ENCODE measurements at places on chromosomes 11 and 22.

GRCh38 chr22:41863472-41863871 lies 30.6 kb downstream of the SREBF2 start:
- DNase-seq = no peak

DNA sequence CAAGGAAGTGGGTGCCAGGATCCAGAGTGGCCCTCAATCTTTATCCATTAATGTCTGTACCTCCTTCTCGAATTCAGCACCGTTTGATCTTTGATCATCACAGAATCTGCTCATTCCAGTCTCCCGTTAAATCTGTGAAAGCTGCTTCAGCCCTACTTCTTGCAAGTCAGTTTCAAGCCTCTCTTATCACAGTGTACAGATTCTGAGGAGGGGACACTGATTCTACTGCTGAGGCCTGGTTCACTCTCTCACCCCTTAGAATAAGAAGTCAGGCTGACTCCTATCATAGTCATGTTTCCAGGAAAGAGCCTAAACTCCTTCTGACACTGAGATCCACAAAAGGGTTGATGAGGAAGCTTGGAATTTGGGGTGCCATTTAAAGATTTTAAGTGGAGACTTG lies 39.0 kb downstream of the MAML2 start:
- no peak for DNase-seq

GRCh38 chr22:39150848-39151215 lies 1.6 kb downstream of the CBX7 start:
- DNase-seq = no peak

GRCh38 chr11:71180694-71181470 lies 71.5 kb downstream of the SHANK2 start:
- DNase-seq = no peak

DNA sequence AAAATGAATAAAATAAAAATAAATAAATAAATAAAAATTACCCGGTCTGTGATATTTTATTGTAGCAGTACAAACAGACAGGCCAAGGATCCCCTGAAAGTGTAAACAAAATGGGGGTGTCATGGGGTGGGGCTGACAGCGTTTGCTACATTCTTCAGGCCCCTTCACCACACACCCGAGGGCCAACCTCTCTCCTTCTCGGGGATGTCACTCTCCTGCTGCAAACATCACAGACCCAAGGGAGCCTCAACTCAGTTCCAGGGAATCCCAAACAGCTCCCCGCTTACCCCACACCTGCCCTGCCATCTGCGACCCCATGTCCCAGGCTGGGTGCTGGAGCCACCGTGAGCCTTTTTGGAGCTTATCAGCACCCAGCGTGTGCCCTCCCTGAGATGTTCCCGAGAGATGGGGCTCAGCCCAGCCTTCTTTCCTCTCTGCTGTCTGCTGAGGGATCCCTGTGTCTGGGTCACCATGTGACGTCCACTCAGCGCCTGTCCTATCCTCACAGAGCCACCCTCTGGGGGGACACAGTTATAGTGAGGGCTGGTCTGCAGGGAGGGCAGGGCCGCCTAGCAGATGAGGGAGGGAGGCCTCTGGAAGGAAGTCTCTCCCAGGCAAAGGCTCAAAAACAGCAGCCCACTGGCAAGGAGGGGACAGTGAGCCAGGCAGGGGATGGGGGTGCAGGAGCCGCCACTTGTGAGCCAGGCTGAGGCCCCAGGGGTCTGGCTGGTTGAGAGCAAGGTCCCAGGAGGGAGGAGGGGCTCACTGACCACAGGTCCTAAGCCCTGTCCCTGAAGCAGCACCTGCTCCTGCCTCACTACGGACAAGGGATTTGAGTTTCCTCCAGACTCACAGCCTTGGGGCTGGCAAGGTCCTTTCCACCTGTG lies 1041.6 kb downstream of the BRD1 start:
- no peak for DNase-seq

DNA sequence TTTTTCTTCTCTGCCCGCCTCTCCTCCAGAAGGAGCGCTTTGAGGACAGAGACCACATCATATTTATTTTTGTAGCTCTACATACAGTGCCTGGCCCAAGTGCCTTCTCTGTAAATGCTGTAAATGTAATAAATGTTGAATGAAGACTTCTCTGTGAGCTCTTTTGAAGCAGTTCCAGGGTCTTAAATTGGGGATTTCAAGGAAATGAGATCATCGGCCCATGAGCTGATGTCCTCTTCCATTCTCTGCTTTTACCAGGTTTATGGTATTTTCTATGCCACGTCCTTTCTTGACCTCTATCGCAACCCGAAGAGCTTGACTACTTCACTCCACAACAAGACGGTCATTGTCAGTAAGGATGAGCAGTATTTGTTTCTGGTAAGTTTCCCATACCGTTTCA lies 165.7 kb upstream of the SORL1-AS1 start:
- DNase-seq = no peak

DNA sequence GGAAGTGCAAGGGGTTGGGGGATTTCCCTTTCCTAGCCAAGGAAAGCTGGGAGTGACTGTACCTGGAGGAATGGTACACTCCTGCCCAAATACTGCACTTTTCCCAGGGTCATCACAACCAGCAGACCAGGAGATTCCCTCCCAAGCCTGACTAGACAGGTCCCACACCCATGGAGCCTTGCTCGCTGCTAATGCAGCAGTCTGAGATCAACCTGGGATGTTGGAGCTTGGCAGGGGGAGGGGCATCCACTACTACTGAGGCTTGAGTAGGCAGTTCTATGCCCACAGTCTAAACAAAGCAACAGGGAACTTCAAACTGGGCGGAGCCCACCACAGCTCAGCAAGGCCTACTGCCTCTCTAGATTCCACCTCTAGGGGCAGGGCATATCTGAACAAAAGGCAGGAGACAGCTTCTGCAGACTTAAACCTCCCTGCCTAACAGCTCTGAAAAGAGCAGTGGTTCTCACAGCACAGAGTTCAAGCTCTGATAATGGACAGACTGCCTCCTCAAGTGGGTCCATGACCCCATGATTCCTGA lies 58.5 kb downstream of the SLC22A9 start:
- no peak for DNase-seq

- DNase-seq = no peak
These were observed 161.8 kb downstream of the SOX6 start for GRCh38 chr11:16194566-16194965.

GRCh38 chr11:1749395-1750351 lies 722 bp downstream of the IFITM10 start:
- DNase-seq = no peak

- no peak for DNase-seq
These were observed 146.2 kb downstream of the DBX1 start for GRCh38 chr11:20014067-20014402.

- no peak for DNase-seq
These were observed 380.3 kb downstream of the AASDHPPT start for GRCh38 chr11:106457727-106458126.

GRCh38 chr11:46366661-46367161 lies 14.8 kb upstream of the MDK start:
- no peak for DNase-seq

- no peak for DNase-seq
These were observed 1507.5 kb downstream of the BRD1 start for GRCh38 chr22:48320048-48320682.

DNA sequence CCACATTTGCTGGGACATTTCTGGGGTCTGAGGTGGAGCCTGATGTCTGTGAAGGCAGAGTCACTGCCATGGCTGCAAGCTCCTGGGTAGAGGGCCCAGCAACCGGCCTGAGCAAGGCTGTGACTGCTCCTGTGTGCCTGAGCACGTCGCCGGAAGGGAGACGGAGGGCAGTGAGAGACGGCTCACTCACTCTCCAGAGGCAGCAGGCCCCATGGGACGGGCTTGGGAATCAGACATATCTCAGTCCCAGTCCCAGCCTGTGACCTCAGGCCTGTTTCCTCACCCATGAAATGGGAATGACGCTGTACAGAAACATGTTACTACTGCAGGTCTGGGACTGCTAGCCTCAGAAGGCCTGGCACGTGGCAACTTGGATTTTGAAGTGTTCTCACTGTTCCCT lies 36.4 kb upstream of the RASL10A start:
- DNase-seq = no peak

DNA sequence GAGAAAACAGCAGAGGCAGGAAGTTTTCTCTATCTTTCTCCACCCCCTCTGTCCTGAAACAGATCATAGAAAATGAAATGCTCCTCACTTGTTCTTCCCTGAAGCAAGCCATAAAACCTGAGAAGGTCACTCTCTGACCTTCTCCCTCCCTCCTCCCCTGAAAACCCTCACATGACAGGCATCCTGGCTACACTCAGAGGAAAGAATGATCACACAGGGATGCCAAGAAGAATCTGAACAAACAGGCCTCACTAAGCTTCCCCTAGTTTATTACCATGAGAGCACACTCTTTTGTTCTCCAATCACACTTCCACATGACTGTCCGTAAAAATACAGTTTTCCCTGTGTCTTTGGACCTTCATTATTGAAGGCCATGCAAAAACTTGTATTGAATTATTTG lies 300.1 kb downstream of the BUD13 start:
- DNase-seq = no peak

- DNase-seq = no peak
These were observed 39.8 kb upstream of the CDON start for GRCh38 chr11:126102436-126102981.

DNA sequence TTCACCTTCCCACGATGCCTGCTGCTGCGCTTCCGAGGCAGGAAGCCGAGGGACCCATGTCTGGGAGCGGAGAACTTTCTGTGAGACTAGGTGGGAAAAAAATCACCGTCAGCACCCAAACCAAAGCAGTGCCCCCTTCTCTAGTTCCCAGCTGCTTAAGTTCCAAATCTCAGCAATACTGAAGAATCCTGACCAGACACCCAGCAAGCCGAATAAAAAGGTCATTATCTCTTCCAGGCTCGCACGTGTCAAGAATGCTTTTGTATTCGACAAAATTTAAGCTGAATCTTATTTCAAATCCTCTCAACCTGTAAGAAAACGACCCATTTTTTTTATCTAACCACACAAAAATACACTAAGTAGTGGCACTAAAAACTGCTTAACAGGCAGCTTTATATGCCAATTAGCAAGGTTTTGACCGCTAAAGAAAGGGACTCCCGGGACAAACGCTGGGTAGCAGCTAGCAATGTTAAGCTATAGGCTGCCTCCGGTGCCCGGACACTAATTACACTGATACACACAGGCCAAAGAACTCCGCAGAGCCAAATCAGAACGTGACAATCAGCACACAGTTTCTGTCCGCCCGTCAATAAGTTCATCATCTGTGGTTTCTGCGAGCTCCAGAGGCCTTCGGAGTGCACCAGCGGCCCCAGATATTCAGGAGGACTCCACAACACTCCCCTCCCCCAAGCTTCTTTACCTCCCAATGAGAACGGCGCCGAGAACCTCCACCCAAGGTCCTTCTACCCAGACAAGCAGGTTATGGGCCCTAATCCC lies 728 bp downstream of the RPL3 start:
- peak; percentile 14 for DNase-seq
